SIG-M5 (cell line): ENCODE measurements at places on chromosomes 11 and 22.

DNA sequence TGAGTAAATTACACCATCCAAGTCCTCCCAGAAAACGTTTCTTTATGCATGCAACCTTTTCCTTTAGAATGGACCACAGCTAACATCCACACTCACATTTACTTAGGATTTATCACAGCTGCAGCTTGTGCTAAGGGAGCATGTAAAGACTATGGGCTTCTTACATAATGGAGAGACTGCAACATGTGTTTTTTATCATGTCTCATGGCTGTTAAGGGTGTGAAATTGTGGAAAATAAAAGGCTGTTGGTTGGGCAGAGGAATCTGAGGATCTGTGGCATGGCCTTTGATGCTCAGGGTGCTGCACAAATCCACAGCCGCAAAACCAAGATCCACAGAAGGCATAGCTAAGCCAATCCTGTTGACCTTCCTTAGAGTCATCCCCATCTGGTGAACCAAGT lies 112.0 kb upstream of the MTNR1B start:
- no peak for DNase-seq

- DNase-seq, result no peak
Observed at GRCh38 chr22:39144101-39144767, 8.2 kb downstream of the CBX7 start.

- DNase-seq, result peak; percentile 69
Observed at GRCh38 chr11:130465263-130465662, 16.8 kb downstream of the ADAMTS15 start.

- no peak for DNase-seq
Observed at GRCh38 chr11:95778699-95779098, 10.9 kb downstream of the FAM76B start.

DNA sequence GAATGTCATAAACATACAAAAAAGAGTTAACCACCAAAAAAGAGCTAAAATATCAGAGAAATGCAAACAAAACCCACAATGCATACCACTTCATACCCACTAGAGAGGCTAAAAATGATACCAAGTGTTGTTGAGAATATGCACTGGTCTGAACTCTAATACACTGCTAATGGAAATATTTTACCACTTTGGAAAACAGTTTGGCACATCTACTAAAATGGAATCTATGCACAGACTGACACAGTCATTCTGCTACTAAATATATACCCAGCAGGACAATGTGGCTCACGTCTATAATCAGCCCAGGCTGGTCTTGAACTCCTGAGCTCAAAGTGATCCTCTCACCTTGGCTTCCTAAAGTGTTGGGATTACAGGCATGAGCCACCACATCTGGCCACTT lies 18.0 kb downstream of the MAPK1 start:
- no peak for DNase-seq

DNA sequence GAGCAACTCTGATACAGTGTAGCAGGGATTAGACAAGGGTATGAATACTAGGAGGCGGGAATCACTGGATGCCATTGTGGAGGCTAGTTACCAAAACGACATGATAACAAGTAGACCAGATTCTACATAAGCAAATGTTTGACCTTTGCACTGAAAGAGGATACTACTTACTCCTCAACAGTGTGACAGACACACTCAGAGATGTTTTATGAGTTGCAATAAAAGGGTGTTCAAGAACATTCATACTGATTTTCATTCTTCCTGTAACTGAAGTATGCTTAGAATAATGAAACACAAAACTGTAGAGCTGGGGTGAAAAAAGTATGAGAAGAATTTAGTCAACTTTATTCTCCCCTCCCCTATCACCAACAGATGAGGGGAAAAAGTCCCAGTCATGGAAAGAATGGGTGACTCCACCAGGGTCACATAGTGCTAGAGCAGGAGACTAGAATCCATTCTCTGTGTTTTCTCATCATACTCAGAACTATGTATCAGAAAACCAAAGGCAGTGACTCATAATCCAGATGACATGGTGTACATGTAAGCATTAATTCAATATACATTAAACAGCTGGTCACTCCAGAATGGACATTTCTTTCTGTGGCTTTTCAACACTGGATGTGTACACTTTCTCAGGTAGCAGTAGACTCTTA lies 32.8 kb downstream of the ARHGAP20 start:
- DNase-seq, result no peak

- DNase-seq, result no peak
Observed at GRCh38 chr22:40314041-40314440, 32.3 kb upstream of the ADSL start.

GRCh38 chr11:42319921-42320320 lies 860.5 kb upstream of the LRRC4C start:
- no peak for DNase-seq

GRCh38 chr11:84236436-84236835 lies 950.3 kb upstream of the CCDC90B start:
- DNase-seq, result no peak

GRCh38 chr11:82505379-82505778 lies 228.3 kb downstream of the FAM181B start:
- no peak for DNase-seq

DNA sequence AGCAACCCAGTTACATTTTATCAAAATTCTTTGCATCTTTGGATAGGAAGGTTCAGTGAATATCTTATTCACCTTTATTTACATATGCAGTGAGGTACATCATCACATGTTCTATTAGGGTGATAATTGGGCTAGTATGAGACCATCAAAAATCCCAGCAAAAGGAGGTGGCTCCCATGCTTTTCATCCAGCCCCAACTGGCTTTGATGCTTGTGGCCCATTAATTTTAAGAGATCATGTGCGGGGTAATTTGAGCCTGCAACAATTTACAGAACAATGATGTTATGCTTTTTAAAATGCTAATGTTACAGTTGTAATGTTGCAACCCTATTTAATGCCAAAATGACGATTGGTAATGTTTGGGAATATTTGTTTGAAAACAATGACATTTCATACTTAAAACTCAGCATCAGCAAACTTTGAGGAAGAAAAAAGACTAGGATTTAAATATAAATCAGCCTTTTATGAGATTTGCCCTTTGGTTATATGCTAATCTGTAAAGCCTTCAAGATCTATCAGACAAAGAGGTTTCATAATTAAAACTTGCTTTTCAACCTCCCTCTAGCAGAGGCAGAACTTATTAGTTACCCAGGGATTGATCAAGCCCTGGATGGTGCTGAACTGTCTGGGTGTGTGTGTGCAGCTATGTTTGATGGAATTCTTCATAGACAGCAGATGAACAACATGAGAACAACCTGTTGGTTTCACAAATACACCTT lies 183.5 kb upstream of the SORL1-AS1 start:
- DNase-seq, result no peak

DNA sequence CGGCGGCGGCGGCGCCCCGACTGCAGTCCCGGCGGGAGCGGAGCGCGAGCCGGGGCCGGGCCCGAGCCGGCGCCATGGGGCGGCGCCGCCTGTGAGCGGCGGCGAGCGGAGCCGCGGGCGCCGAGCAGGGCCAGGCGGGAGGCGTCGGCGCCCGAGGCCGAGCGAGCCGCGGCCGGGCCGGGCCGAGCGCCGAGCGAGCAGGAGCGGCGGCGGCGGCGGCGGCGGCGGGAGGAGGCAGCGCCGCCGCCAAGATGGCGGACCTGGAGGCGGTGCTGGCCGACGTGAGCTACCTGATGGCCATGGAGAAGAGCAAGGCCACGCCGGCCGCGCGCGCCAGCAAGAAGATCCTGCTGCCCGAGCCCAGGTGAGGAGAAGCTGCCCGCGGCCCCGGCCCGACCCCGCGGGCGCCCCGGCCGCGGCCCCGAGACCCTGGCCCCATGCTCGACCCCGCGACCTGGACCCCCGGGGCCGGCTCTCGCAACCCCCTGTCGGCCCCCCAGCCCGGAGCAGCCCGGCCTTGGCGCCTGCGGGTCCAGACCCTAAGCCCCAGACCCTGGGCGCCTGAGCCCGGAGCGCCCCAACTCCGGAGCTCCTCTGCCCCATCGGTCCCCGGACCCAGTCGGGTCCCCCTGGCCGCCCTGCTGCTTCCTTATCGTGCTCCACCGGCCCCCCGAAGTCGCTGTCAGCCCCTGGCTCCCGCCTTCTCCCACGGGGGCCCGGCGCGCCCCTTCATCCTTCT lies at the start of gene GRK2:
Gene GRK2, plus strand, starts transcription at position 25 of the 739 bp plus-strand sequence. Its CDS starts 227 bp downstream, at position 252.
- no peak for DNase-seq

DNA sequence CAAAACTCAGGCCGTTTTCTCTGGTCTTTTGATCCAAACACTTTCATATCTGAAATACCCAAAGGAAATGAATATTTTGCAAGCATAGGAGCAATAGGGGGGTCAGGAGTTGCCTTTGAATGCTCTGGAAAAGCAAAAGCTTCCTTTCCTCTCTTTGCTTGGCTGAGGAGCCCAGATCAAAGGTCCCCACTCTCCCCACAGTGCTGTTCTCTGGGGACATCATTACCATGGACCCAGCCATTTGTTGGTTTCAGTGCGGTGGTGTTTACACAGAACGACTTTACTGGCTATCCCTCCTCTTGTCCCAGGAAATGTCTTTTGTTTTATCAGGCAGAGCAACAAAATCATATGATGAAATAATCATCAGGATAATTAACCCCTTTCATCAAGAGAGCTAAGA lies 1089.1 kb downstream of the TBC1D22A start:
- DNase-seq, result no peak

- DNase-seq, result no peak
Observed at GRCh38 chr11:18280438-18281045, 14.5 kb downstream of the SAA1 start.

DNA sequence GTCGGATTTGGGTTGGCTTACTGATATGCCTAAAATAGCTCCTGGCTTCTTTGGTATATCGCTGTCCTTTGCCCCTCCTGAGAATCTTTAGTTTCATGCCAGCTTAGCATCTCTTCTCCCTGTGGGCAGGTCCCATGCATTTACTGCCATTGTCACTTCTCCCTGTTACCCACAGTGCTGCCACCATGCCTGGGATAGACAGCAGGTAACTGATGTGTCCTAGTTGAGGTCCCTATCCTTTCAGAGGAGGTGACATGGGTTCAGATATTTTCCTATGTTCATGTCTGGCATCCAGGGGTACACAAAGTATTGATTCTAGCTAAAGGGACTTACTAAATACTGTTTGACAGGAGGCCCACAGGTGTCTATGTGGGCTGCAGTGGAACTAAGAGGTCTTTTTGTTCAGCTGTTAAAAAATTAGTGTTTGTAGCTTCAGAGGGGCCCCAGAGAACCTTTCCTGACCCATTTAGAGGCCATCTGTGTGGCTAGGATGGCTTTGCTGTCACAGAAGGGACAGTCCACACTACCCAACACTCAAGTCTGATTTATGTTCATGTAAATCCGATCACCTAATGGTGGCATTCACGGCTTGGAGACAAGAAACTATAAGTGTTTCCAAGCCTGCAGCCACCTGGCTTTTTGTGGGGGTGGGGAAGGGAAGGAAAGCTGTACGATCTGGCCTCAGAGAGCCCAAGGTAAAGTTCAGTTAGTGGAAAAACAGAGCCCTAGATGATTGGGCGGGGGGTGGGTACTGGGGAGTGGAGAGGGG lies 8.5 kb downstream of the TIMP3 start:
- no peak for DNase-seq

DNA sequence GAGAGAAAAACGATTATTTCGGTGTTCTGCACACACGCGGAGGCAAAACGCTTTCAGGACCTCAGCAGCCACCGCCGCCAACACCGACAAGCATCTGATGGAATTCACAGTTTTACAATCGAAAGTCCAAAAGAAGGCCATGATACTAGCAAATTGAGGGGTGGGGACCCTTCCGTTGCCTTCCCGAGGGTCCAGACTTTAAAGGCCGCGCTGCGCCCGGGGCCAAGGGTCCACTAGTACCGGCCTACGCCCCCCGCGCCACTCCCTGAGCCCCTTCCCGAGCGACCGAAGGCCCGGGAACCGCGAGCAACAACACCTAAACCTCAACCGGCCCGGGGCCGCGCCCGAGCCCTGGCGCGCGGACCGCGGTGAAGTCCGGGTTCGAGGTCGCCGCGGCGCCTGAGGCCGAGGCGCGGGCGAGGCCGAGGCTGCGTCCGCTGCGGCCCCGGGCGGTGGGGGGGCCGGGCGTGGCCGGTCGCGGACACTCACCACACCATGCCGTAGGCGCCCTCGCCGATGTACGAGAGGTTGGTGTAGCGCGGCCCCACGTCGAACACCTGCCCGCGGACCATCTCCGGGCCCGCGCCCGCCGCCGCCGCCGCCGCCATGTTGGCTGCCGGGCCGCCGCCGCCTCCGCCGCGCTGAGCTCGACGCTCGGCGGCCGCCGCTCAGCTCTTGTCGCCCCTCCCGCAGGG lies 465 bp downstream of the MAPK1 start:
- DNase-seq, result no peak

- DNase-seq, result no peak
Observed at GRCh38 chr11:44256673-44257291, 53.2 kb downstream of the ALX4 start.

DNA sequence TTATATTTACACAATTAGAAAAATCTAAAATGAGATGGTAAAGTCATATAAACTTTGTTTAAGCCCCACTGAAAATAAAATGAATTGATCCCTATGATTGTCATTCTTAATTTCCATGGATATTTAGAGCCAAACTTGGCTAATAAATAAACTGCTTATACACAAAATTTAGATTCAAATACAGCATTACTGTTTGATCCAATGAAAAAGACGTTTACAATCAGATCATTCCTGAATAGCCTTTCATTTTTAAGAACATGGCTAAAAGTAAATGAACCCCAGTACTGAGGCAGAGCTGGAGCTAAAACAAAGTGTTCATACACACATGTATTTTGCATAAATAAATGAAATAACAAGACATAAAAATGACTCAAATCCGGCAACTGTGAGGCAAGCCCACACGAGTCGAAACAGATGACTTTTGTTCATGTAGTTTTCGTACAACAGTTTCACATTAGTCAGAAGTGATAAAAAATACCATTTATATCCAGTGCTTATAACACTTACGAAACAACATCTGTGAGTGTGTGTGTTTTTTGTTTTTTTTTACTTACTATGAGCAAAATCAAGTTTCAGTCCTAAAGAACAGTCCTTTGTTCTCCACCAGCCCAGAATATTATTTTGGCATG lies 386.5 kb downstream of the SOX6 start:
- DNase-seq, result no peak

GRCh38 chr22:43473031-43473430 lies 61.2 kb downstream of the MPPED1 start:
- no peak for DNase-seq

GRCh38 chr11:95092549-95093324 lies 3.1 kb downstream of the ENDOD1 start:
- no peak for DNase-seq

DNA sequence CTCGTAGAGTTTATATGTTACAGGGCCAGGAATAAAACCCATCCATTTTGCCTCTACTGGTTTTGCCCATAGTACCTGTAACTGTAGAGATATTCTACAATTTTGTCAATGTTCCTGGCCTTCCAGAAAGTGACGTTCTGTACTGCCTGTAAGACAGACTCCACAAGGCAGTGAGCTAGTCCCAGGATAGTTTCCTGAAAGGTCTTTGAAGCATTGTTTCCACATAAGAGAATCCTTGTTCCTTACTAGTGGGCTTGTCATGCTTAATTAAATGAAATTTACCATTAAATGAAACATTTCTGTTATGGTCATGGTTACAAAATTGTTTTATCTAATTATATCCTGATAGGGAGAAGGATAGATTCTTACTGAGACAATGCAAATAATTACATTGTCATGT lies 80.4 kb downstream of the HSD17B12 start:
- DNase-seq, result no peak
